ENCODE measurements at places on chromosomes 5 and 9.

DNA sequence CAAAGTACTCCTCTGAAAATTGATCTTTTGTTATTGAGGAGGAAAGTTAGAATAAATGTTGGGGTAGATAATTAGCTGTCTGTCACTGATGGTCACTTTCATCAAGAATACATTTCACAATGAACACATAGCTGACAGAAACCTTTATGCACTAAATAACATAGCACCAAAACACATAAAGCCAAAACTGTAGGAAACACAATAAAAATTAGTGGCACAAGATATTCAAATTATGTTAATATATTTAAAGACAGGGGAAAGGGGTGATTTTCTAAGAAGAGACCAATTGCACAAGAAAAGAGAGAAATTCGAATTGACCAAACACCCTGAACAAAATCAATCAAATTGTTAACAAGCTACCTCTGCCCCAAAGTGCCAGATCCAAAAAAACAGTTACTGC lies 89.7 kb downstream of the AK8 start:
- no peak overlapping the region for H3K27ac ChIP-seq
- no peak overlapping the region for H3K4me3 ChIP-seq
- no peak for DNase-seq
- peaks cover 2% of the 10 kb centered on the region for H3K27me3 ChIP-seq

GRCh38 chr5:135353952-135354721 lies 44.9 kb downstream of the MACROH2A1 start:
- no peak for DNase-seq
- H3K4me3 ChIP-seq: no peak overlapping the region
- H3K27me3 ChIP-seq: no peaks in the 10 kb centered on the region
- H3K4me1 ChIP-seq: no peaks in the 10 kb centered on the region
- H3K27ac ChIP-seq: no peak overlapping the region

DNA sequence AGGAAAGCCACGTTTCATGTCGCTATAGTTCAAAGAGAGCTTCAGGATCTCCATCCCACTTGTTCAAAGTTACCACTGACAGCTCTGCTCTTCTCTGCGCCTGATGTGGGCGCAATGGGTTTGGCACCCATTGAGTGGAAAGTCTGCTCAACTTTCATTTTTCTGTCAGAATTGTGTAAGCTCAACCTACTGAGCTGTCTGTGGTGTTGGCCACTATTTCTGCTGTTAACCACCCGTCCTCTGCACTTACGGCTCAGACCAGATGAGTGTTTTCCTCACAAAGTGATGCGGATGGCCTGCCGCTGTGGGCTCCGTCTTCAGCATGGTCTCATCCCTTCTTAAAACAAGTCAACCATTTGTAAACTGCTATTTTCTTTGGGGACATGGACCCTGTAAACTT lies 131.2 kb downstream of the WNK2 start:
- H3K27me3 ChIP-seq: peaks cover 15% of the 10 kb centered on the region
- no peak overlapping the region for H3K4me3 ChIP-seq
- H3K27ac ChIP-seq: no peak overlapping the region
- peaks cover 8% of the 10 kb centered on the region for H3K4me1 ChIP-seq
- DNase-seq: no peak

GRCh38 chr5:126970517-126971017 lies 59.8 kb downstream of the MARCHF3 start:
- peaks cover 10% of the 10 kb centered on the region for H3K4me1 ChIP-seq
- no peak for DNase-seq
- no peak overlapping the region for H3K4me3 ChIP-seq
- H3K36me3 ChIP-seq: no peaks in the 10 kb centered on the region

GRCh38 chr5:80760680-80761079 lies 105.9 kb upstream of the DHFR start:
- H3K36me3 ChIP-seq: peaks cover 5% of the 10 kb centered on the region
- H3K27ac ChIP-seq: no peak overlapping the region
- DNase-seq: no peak
- H3K27me3 ChIP-seq: no peaks in the 10 kb centered on the region
- H3K4me3 ChIP-seq: no peak overlapping the region
- peaks cover 10% of the 10 kb centered on the region for H3K4me1 ChIP-seq

- no peak for DNase-seq
- H3K36me3 ChIP-seq: no peaks in the 10 kb centered on the region
- no peak overlapping the region for H3K27ac ChIP-seq
- H3K4me1 ChIP-seq: no peaks in the 10 kb centered on the region
These were observed 75.4 kb downstream of the NFIB start for GRCh38 chr9:14238518-14238917.

- no peak overlapping the region for H3K27ac ChIP-seq
- H3K36me3 ChIP-seq: no peaks in the 10 kb centered on the region
- peaks cover 11% of the 10 kb centered on the region for H3K4me1 ChIP-seq
- DNase-seq: no peak
These were observed 4.0 kb upstream of the TNPO1 start for GRCh38 chr5:72812488-72812887.

GRCh38 chr9:129075996-129076639 lies 4.8 kb upstream of the DOLPP1 start:
- H3K27ac ChIP-seq: no peak overlapping the region
- H3K4me1 ChIP-seq: peaks cover 35% of the 10 kb centered on the region
- no peaks in the 10 kb centered on the region for H3K36me3 ChIP-seq
- no peaks in the 10 kb centered on the region for H3K27me3 ChIP-seq
- DNase-seq: no peak

- no peak overlapping the region for H3K4me3 ChIP-seq
- H3K27me3 ChIP-seq: no peaks in the 10 kb centered on the region
- no peak for DNase-seq
These were observed 31.1 kb upstream of the FRMD3 start for GRCh38 chr9:83569326-83569725.

GRCh38 chr5:154076240-154076922 lies 37.6 kb downstream of the MFAP3 start:
- H3K36me3 ChIP-seq: no peaks in the 10 kb centered on the region
- no peak for DNase-seq
- no peak overlapping the region for H3K4me3 ChIP-seq
- no peak overlapping the region for H3K27ac ChIP-seq
- peaks cover 22% of the 10 kb centered on the region for H3K4me1 ChIP-seq

GRCh38 chr5:132056610-132057497 lies 3.6 kb upstream of the IL3 start:
- no peaks in the 10 kb centered on the region for H3K36me3 ChIP-seq
- H3K4me1 ChIP-seq: peaks cover 66% of the 10 kb centered on the region
- DNase-seq: no peak
- H3K27ac ChIP-seq: peak overlapping the region; percentile 79
- no peak overlapping the region for H3K4me3 ChIP-seq
- H3K27me3 ChIP-seq: no peaks in the 10 kb centered on the region

GRCh38 chr9:109588415-109588814 lies 90.3 kb upstream of the PTPN3 start:
- peaks cover 5% of the 10 kb centered on the region for H3K27me3 ChIP-seq
- H3K27ac ChIP-seq: no peak overlapping the region

GRCh38 chr5:97714424-97714823 lies 531.4 kb upstream of the RIOK2 start:
- H3K27me3 ChIP-seq: no peaks in the 10 kb centered on the region
- no peak overlapping the region for H3K4me3 ChIP-seq
- no peak overlapping the region for H3K27ac ChIP-seq
- DNase-seq: no peak

- H3K27me3 ChIP-seq: no peaks in the 10 kb centered on the region
- no peaks in the 10 kb centered on the region for H3K4me1 ChIP-seq
- DNase-seq: no peak
- H3K27ac ChIP-seq: no peak overlapping the region
These were observed 403.7 kb upstream of the ZNF608 start for GRCh38 chr5:125150041-125150669.

DNA sequence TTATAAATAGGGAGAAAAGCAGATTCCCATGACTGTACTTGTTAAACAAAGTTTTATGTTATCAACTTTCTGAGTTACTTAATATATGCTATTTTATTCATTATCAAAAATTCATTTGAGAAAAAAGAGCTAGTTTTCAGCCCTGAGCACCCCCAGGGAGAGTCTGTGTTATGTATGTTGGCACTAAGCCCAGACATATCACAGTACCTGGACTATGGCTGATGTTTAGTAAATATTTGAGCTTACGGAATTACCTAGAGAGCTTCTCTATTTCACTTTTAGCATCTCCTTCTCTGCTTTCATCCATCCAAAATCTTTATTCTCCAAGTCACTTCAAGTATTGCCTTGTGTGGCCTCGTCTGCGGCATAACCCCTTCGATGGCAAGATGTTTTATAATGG lies 225.9 kb upstream of the PCSK5 start:
- H3K4me1 ChIP-seq: no peaks in the 10 kb centered on the region
- H3K27ac ChIP-seq: no peak overlapping the region
- no peaks in the 10 kb centered on the region for H3K27me3 ChIP-seq

GRCh38 chr5:141876628-141877355 lies 1.4 kb downstream of the PCDH1 start:
- peaks cover 71% of the 10 kb centered on the region for H3K27me3 ChIP-seq
- DNase-seq: no peak
- H3K27ac ChIP-seq: no peak overlapping the region
- peaks cover 36% of the 10 kb centered on the region for H3K4me1 ChIP-seq
- H3K36me3 ChIP-seq: no peaks in the 10 kb centered on the region
